Activated naive CD4-positive, alpha-beta T cell (primary cell): ENCODE measurements at places on chromosomes 1 and 21.

DNA sequence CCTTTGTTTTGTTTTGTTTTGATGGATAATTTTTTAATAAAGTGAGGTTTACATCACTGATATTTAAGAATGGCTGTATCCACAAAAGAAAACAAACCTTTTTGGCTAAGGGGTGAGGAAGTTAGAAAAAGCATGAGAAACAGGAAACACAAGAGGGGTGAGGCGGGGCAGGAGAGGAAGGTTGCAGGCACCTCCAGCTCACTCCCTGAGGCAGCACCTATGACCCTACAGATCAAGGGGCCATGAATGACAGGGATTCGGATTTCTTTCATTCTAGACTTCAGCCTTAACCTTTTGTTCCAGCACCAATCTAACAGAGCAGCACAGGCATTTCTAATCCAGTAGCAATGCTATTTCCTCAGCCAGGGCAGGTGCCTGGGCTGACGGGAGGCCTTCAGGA lies 4.4 kb downstream of the CLCA4 start:
- DNase-seq = no peak

- no peak for DNase-seq
Measured at GRCh38 chr1:56910441-56910985, 55.3 kb downstream of the C8B start.

DNA sequence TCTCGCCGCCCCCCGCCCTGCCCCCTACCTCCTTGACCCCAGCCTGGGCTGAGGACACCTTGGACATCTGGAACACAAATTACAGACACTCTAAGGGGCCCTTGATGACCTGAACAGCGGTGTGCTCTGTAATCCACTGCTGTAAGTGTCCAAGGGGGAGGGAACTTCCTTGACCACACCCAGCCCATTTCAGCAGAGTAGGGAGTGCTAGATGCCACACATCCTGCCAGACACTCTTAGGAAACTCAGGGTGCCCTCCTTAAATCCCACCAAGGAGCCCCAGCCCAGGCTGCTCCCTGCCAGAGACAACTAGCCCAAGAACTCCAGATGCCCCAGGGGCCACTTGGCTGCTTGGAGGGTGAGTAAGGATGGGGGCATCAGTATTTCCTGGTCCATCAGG lies 282.2 kb downstream of the RRAGC start:
- no peak for DNase-seq

GRCh38 chr1:26946270-26946669 lies 14.0 kb downstream of the KDF1 start:
- no peak for DNase-seq

DNA sequence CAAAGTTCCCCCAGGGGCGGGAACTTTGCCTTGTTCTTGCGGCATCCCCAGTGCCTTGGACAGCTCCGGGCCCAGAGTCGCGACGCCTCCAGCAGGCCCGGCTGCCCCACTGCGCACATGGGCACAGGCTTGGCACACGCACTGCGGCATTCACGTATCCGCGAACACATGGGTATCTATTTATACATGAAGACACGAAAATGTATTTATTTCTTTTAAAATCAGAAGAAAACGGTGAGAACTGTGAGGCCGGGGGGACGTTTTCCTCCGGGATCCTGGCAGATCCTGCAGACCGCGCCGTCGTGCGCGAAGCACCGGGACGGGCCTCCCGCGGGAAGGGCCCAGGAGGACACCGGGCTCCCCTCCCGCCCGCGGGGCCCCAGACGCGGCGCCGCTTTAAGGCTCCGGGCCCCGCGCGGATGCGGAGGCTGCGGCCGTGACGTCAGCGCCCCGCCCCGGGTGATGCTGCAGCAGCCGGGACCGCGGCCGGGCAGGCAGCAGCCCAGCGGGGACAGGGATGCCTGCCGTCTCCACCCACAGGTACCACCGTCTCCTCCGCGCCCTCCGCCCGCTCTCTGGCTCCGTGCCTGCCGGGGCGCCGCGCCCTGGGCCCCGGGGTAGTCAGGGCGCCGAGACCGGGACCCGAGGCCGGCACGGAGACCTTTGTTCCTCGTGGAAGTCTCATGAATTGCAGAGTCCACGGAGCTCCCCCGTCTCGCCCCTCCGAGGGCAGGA lies at the start of gene SLC45A1:
TSS of gene SLC45A1 (plus strand) at position 468 of the 735 bp plus-strand sequence. CDS start 6,216 bp downstream, outside the sequence.
- DNase-seq = peak; percentile 44

DNA sequence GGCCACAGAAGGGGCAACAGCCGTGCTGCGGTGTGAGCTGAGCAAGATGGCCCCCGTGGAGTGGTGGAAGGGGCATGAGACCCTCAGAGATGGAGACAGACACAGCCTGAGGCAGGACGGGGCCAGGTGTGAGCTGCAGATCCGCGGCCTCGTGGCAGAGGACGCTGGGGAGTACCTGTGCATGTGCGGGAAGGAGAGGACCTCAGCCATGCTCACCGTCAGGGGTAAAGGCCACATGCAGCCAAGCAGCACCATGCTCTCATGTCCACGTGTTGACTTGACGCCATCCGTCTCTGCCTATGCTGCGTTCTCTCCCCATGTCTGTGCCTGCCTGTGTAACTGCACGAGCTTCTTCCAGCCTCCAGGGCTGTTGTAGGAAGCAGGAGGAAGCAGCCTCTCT lies 85.5 kb downstream of the OBSCN start:
- DNase-seq = no peak

- DNase-seq = no peak
Measured at GRCh38 chr1:226574591-226575435, 26.2 kb downstream of the STUM start.

GRCh38 chr1:29703596-29704370 lies 467.5 kb downstream of the PTPRU start:
- DNase-seq = no peak

- no peak for DNase-seq
Measured at GRCh38 chr21:39126486-39126806, 56.8 kb downstream of the PSMG1 start.

DNA sequence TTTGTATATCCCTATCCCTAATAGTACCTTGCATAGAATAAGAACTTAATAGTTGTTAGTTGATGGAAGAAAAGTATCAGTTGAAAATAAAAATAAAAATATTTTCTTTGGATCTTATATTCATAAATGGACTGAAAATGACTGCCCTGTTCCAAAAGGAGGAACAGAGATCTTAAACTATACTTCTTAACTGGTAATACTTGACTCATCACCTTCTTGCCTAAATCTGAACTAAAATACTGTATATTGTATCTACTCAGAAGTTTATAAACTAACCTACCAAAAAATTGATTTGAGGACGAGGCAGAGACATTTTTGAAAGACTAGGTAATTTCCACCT lies 178.8 kb downstream of the SYT2 start:
- no peak for DNase-seq

GRCh38 chr1:166908942-166909341 lies 32.9 kb upstream of the TADA1 start:
- DNase-seq = no peak

- DNase-seq = no peak
Measured at GRCh38 chr21:42542596-42542995, 28.9 kb downstream of the SLC37A1 start.

DNA sequence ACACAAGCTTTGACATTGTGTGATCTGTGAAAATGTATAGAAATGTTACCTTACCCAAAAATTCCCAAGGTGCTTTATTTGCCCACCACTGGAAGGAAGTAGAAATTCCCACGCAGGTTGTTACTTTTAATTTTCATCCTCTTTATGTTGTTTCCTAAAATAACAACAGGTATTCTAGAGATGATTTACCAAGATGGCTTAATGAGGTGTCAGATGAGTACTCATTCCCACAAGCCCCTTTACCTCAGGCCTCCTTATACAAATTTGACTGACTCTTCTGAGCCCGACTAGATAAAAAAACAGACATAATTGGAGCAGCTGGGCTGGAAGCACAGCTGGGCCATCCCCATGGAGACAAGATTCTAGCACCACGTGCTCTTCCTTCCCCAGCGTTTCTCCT lies 114.6 kb downstream of the LIPI start:
- no peak for DNase-seq

DNA sequence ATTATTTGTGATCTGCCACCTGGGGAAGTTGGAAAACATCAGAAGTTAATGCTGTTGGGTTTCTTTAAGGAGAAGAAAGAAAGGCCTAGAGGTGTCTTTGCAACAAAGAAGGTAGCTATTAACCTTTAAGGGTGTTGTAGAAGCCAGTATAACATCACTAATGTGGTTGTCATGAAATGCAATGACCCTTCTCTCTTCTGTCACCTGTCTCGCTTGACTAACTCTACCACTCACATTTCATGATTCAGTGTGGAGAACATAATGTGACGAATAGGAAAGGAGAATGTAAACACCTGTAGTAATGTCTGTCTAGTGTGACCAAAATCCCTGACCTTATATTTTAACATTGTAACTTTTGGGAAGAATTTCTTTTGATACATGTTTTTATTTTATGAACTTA lies 211.7 kb upstream of the UBE2U start:
- no peak for DNase-seq

DNA sequence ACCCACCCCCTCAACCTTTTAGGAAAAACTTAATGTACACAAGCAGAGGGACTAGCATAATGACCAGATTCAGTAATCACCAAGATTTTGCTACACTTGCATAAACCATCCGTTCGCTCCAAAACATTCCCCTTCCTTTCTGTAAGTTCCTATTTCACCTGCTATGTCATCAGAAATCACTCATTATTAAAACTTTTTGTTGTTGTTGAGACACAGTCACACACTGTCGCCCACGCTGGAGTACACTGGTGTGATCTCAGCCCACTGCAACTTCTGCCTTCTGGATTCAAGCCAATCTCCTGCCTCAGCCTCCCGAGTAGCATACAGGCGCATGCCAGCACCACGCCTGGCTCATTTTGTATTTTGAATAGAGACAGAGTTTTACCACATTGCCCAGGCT lies 3.4 kb downstream of the MRPL20 start:
- DNase-seq = no peak

- DNase-seq = no peak
Measured at GRCh38 chr1:223775054-223775453, 62.7 kb downstream of the CAPN2 start.

- DNase-seq = no peak
Measured at GRCh38 chr1:2429780-2430591, 17.6 kb upstream of the PEX10 start.

DNA sequence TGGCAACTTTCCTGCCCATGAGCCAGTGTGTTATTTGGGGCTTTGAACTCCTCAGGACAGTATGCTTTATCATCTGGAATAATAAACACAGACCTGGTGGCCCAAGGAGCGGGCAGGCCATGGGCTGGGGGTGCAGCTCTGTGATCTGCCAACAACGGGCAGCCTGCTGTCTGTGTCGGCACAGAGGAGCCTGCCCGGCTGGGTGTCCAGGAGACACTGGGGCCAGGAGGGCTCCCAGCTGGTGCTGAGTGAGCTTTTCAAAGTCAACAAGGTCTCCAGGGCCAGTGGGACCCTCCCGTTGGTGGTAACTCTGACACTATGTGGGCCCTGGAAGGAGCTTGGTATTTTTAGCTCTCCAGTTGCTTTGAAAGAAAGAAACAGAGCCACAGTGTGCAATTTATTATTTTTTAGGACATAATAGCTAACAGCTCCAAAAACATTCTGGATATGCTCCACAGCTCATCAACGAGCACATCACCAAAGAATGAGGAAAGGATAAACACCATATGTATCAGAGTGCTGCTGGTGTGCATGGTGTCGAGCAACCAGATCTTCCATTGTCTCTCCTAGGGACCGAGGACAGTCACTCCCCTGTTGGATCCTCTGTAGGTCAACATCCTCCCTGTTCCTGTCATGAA lies 488.7 kb upstream of the USP24 start:
- no peak for DNase-seq

DNA sequence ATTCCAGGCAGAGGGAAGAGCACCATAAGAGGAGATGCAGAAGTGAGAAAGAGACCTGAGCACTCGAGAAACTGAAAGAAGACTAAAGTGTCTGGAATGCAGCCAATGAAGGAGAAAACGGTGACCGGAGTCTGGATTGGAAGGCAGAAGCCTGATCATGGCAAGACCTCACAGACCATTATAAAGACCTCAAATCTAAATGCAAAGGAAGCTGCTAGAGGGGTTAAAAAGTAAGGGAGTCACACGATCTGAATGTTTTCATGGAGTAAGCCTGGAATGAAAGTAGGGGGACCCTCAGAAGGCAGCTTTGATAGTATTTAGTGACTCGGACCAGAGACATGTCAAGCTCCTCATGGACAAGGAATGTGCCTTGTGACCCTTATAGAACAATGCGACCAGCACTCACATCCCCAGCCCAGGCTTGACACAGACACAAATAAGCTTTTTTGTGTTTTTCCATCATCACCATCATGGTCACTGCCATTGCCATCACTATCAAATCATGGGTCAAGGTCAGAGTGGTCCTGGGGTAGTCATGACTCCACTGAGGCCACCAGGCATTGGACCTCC lies 183.6 kb downstream of the SEC16B start:
- DNase-seq = no peak

- DNase-seq = no peak
Measured at GRCh38 chr1:234701737-234702341, 91.9 kb upstream of the IRF2BP2 start.

- DNase-seq = no peak
Measured at GRCh38 chr1:198108636-198109370, 48.0 kb upstream of the NEK7 start.

DNA sequence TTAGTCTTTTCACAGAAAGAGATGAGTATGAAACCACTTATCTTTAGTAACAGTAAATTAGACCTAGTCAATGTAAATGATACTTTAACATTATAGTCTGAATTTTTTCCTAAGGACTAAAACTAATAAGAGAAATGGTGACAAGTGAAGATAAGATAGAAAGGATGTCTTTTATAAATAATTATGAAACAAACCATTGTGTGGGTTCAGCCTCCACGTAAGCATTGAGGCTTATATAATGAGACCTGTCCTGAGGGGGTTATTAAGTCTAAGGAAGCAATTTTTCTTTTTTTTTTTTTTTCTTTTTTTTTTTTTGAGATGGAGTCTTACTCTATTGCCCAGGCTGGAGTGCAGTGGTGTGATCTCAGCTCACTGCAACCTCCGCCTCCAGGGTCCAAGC lies 55.8 kb downstream of the UROD start:
- DNase-seq = no peak

DNA sequence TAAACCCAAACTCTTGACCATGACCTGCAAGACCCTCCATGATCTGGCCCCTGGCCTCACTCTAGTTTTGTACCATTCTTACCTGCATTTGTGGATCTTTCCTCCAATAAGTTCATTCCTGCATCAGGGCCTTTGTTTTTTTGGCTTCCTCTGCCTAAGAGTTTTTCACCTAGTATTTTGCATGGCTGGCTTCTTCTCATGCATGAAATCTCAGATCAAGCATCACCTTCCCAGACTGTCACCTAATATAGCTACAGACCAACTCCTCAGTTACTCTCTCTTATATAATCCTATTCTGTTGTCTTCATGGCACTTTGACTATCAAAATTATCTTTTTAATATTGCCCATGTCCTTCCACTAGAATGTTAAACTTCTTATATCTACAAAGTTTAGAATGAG lies 54.2 kb downstream of the BTBD8 start:
- DNase-seq = no peak
